MG63 (cell line): ENCODE measurements at places on chromosomes 5 and 9. TPM values are rescaled to one million over a fixed set of nuclear protein-coding genes. Genes with fewer than 3 reads are reported as not detected.

GABRA1 gene
- total RNA-seq = not detected in 2 replicates

PCDHGA4 gene
- 0.23 and 0.44 TPM in 2 replicates for total RNA-seq

BARHL1 gene
- total RNA-seq = not detected in 2 replicates

PIP5KL1 gene
- total RNA-seq = 0.13 TPM in 1 of 2 replicates, not detected in the other

PKN3 gene
- 10.2 and 10.5 TPM in 2 replicates for total RNA-seq

SLC4A9 gene
- not detected in 2 replicates for total RNA-seq

PFN3 gene
- total RNA-seq = not detected in 2 replicates

FGFR4 gene
- total RNA-seq = 51.3 and 96.6 TPM in 2 replicates

CETN3 gene
- 24.5 and 44.6 TPM in 2 replicates for total RNA-seq

DNA sequence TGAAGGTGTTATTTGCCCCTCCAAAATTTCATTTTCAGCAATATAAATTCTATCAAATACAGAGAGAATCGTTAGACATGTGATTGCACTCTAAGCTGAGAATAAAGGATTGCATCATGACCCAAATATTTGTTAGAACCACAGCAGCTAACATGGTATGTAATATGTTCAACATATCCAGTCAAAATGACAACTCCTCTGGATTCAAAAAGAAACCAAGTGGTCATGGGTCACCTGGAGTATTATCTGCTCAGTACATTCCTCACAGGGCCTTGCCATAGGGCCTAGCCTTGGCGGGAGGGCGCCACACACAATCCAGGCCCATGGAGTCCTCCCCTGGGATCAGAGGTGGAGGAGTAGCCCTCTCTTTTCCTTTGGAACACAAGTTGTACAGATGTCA lies 179.2 kb downstream of the HSD17B3 start:
- DNase-seq = no peak

DNA sequence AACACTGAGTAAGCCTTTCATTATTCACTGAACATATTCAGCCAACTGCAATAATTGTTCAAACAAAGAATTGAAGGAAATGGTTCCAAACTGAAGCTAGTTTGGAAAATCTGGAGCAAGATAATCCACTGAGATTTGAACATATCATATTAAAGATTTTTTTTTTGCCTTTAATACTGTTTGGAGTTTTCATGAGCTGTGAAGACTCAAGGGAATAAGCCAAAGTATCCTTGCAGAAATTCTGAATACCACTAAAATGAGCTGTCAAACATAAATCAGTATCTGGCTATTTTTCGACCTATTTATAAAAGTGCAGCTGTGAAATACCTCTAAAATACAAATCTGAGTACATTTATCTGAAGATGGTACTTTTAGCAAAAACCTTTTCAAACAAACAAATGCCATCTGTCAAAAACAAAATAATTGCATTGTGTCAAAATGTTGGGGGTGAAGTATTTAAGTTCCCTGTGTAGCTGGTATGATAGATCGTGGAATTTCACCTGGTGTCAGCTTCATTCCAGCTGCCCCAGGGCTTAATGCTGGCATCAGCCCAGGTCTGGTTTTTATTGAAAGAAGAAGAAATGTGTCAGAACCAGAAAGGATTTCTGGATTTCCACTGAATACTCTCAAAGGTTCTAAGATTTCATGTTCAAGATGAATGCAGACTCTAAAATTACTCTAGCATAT lies 149.0 kb upstream of the GRAMD2B start:
- DNase-seq = no peak

GRCh38 chr9:116661037-116661954 lies 25.8 kb upstream of the TRIM32 start:
- peak; percentile 16 for DNase-seq

DNA sequence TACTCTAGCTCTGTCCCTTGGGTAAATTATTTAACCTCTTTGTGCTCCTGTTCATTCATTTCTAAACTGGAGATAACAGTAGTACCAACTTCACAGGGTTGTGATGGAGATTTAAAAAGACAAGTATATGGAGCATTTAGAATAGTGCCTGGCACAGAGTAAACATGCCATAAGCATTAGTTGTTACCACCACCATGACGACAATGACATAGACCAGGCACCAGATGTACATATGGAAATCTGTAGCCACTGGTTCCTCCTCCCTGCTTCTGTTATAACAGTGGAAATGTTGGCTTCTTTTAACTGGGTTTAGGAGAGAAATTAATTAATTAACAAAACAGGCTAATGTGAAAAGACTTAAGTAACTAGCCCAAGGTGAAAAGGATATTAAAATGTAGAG lies 217.5 kb downstream of the DENND1A start:
- no peak for DNase-seq

DNA sequence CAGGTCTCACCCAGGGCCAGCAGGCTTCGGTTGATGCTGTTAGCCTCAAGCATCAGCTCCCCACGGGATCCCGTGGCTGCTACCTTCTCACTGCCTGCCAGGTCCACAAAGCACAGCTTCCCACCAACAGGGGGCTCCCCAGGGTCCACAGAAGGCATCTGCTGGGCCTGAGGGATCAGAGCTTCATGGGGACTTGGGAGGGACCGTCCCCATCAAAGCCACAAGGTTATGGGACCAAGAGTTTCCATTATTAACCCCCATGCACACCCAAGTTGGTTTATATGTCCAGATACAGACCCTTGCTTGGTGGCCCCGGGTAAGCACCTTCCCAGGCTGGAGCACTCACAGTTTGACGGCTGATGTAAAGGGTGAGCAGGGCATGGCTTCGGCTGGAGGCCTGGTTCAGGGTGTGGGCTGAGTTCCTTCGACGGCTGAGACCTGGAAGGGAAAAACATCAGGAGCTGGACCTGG lies 3.0 kb downstream of the KIF12 start:
- no peak for DNase-seq

DNA sequence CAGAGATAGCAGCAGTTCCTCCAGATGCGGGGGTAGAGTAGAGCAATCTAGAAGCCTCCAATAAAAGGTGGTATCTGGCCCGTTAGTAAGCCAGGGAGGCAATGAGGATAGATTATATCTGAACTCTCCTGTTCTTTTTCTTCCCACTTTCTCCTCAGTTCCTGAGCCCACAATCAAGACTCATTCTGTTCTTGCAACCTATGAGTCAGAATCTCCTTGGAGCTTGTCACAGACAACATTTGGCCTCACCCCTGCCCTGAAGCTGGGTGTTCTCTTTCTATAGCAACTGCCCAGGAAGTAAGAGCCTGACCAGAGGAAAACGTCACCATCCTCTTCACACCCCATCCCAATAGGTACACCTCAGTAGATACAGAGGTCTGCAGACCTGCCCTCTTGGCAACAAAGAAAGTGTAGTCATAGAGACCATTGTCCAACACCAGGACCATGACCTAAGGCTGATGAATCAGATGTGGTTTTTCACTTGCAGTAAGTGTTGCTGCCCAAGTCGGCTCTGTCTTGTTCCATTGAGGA lies 76.3 kb upstream of the PCA3 start:
- peak; percentile 76 for DNase-seq

- no peak for DNase-seq
Measured at GRCh38 chr5:38612851-38613250, 56.4 kb upstream of the LIFR start.

GRCh38 chr5:74630453-74631066 lies 10.0 kb downstream of the ENC1 start:
- peak; percentile 69 for DNase-seq

- DNase-seq = no peak
Measured at GRCh38 chr5:159441441-159441840, 111.2 kb upstream of the IL12B start.

- DNase-seq = no peak
Measured at GRCh38 chr5:157443041-157443549, 16.9 kb upstream of the NIPAL4 start.

DNA sequence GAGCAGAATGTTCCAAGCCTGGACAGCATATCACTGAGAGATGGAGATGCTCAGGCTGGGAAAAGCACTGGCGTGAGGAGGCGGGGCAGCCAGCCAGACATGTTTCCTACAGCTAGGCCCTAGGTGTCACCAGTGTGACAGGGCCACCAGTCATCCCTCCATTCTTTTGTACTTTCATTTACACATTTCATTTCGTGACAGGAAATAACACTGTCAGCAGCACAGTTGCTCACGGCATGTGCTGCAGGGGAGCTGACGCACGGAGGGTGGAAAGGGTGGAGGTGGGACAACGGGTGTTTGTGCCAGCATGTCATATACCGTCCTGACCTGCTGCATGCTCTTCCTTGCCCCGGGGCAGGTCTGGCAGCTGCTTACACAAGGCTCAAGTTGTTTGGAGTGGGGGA lies 14.8 kb upstream of the CEMIP2 start:
- DNase-seq = no peak

DNA sequence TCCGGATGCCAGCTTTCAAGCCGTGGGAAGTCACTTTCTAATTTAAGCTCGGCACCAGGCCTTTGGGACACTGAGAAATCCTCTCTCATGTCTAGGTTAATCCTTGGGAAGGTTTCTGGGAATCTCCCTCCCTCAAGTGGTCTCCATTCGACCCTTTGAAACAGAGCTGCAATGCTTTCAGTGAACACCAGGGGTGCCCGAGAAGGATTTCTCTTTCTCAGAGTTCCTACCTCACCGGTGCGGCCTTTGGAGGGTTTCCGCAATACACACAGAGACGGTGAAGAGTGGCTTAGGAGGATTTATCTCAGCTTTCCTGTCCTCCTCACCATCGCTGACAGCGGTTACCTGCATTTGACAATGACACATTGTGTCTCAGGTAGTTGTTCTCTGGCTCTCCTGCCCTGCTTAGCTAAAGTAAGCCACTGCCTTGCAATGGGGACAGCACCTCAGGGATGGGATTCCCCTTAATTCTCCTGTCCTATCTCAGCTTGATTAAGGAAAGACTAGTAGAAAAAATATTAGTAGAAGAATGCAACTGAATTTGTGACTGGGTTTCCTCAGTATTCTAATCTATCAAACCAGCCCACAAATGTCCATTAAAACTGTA lies 180.6 kb downstream of the GABRG2 start:
- DNase-seq = no peak
